ENCODE measurements at places on chromosomes 3 and 15.
A peak's percentile ranks its signal among the peaks of the same experiment; 100 is the strongest.

- no peak for DNase-seq
These were observed 697.1 kb downstream of the NLGN1 start for GRCh38 chr3:174094669-174095068.

GRCh38 chr3:2036076-2036475 is 62.6 kb upstream of the CNTN4 start:
- no peak for DNase-seq

- DNase-seq: no peak
These were observed 648.5 kb downstream of the NR2F2 start for GRCh38 chr15:96978937-96979473.

GRCh38 chr3:61414456-61414855 is 146.9 kb upstream of the PTPRG start:
- DNase-seq: no peak

DNA sequence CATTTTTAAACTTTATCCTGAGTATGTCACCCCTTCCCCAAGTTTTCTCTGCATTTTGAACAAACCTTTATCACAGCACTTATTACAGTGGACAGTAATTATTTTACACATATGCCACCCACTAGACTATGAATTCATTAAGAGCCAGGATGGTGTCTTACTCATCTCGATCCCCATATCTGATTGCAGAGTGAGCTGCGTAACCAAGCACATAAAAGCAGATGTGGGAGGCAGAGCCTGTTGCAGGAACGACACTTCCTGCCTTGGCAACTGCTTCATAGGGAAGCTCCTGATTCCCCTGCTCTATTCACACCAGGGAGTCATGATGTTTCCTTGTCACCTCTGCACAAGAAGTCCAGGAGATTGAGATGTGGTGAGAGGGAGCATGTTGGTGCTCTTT is 91.1 kb downstream of the MINAR1 start:
- no peak for DNase-seq

DNA sequence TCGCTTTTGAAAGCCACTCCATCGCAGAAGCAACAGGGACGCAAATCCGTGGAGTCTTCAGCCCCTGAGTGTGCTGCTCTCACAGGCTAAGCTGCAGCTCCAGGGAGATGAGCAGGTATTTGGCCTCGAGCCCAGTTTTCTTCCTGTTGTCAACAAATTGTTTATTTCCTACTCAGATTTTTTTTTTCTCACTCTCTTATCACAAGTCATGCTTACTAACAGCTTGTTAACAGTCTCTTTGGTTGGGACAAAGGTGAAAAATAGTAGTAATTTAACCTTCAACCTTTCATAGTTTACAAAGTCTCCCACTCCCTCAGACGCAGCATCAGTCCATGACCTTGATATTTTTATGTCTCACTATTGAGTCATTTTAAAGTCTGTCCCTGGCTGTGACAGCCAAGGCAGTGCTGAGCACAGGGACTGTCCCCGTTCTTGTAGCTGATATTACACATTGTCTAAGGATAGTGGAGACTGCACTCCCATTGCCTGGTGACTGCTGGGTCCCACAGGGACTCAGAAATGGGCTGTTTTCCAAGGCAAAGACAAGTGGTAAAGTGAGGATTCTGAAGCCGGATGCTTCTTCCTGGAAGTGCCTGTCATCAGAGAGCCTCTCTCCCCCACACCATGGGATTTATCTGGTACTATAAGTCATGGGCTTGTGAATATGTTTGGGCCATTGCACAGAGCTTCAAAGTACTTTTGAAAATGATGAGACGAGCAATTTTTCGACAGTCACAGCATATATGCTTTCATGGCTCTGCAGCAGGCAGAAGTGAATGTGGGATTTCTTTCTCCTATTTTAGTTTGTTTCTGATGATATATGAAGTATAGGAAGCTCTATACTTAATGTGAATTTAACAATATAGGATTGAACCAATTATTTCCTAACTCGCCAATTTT is 59.8 kb upstream of the UNC13C start:
- DNase-seq: peak; percentile 3

DNA sequence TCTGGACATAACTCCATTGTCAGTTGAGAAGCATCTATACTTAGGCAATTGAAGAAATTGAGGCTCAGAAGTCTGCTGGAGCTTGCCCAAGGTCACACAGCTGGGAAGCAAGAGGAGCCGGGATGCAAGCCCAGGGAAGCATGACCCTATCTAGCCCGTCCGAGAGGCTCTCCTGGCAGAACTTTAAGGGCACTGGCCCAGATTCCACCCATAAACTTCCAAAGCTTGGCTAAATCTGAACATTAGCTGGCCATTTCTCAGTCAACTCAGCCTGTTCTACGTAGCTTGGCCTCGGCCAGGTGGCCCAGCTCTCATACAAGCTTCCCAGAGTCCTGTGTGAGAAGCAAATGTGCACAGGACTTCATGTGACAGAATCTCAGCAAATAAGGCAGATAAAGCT is 75.8 kb downstream of the LRIG1 start:
- no peak for DNase-seq

DNA sequence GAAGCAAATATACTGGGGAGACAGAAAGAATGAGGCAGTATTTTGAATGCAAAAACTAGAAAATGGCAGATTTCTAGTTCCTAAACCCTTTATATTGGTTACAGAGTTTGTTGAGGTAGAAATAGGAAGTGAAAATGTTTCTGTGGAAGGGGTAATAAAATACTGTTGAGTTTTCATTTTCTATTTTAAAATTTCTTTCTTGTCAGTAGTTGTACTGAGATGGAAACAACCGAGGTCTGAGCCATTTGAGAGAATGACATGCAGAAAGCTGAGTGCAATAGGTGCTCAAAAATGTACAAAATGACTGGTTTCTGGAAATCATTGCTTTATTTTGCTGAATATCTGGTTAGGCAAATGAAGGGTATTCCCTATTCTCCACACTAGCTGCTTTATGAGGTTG is 361.4 kb downstream of the CHL1 start:
- no peak for DNase-seq

GRCh38 chr3:9157651-9158362 is 91.6 kb downstream of the SRGAP3 start:
- DNase-seq: peak; percentile 32

GRCh38 chr3:160090653-160091052 is 102.0 kb downstream of the IL12A start:
- DNase-seq: no peak

DNA sequence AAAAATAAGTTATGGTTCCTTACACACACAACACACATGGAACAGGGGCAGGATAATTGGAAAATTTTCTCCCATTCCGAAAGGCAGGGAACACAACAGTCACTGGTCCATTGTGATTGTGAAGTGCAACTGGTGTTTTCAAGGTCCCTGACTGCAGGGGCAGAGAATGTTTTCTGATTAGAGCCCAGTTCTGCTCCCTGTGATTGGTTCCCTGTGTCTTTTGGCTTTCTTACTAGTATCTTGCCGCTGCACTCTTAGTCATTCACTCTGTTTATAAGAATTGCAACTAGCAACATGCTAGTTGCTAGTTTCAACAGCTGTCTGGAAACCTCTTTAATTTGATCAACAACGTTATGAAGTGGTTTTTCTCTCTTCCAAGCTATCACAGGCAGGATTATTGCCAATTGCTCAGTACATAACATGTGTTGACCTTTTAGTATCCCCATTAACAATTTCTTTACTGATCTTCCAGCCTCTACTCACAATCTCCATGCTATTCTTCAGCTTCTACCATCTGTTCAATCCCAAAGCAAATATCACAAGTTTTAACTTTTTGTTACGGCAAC is 177.5 kb downstream of the EPHA6 start:
- no peak for DNase-seq

GRCh38 chr3:140128631-140129030 is 193.6 kb downstream of the CLSTN2 start:
- peak; percentile 67 for DNase-seq

GRCh38 chr15:90855139-90855538 is 13.2 kb upstream of the FURIN start:
- no peak for DNase-seq

DNA sequence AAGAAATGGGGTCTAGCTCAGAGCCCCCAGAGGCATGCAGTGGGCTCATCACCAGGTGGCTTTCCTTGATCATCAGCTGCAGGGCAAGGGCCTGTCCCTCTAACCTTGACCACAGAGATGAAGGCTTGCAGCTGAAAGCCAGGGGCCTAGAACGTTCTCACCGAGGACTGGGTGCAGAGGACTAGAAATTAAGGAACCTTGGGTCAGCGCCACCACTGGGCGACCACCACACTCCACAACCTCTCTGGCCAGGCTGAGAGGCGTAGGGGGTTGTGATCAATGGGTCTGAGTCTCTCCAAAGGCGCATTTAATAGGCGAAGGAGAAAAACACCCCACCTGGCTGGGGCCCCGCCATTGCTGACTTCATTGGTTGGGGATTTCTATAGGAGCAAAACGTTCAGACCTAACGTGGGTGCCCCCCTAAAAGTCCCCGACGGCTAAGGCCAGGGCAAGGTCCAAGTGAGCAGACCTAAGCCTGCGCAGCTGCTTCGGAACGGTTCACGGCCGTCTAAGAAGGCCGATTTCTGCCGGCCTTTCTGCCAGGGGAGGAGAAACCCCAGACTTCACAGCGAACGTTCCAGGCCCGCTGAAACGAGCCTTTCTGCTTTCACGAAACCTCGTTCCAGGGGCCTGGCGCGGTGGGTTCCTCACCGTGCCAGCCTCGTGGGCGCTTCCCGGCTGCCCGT is 915 bp downstream of the BCL2L10 start:
- DNase-seq: no peak

DNA sequence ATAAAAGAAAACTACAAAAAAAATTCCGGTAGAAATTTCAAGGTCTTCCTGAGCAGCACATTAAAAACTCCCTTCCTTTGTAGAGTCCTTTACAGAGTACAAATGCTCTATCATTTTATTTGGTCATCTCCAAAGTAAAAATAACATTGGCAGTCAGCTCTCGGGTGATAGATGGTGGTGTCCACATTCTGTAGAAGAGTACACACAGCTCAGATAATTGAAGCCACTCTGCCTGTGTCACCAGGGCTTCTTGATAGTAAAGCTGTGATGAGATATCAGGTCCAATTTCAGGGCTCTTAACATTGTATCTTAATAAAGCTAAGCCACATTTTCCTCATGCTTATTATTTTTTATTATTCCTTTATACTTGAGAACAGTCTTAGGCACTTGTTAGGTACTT is 371.6 kb downstream of the TAFA4 start:
- no peak for DNase-seq

- no peak for DNase-seq
These were observed 26.7 kb downstream of the SNTN start for GRCh38 chr3:63679186-63679585.

GRCh38 chr3:48428572-48429316 is 1.1 kb downstream of the PLXNB1 start:
- DNase-seq: peak; percentile 71

DNA sequence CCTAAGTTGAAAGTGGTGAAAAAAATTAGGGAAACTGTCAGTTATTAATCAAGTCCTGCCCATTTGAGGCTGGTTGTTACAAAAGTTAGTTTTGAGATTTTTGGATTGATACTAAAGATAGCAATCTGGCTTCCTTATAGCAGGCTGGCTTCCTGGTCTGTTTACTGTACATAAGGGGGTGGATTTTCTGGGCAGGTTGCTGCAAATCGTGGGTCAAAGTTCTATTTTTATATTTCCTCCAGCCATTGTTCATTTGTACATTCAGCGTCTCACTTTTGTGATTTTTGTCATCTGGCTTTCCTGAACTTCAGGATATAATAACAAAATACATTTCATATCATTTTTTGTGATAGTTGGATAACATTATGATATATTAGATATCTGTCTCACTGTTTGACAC is 49.5 kb downstream of the CLDN1 start:
- DNase-seq: no peak

GRCh38 chr3:183069086-183069485 is 30.2 kb downstream of the MCCC1 start:
- no peak for DNase-seq

- DNase-seq: no peak
These were observed 3.5 kb downstream of the ITGA11 start for GRCh38 chr15:68428431-68428940.

DNA sequence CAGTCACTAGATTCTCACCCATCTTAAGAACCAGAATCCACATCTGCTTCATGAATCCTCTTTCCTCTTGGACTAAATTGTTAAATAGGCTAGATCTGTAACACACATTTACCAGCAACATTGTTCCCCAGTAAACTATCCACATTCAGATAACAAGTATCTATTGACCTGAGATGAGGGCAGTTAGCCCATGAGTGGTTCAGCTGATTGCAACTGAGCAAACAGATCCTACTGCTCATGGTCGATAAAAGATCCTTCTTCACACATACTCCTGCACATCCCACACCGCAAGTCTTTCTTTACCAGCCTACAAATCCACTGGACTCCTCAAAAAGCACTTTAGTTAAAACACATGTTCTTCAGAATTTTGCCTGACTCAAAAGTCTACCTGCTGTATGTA is 59.2 kb downstream of the UACA start:
- DNase-seq: no peak

DNA sequence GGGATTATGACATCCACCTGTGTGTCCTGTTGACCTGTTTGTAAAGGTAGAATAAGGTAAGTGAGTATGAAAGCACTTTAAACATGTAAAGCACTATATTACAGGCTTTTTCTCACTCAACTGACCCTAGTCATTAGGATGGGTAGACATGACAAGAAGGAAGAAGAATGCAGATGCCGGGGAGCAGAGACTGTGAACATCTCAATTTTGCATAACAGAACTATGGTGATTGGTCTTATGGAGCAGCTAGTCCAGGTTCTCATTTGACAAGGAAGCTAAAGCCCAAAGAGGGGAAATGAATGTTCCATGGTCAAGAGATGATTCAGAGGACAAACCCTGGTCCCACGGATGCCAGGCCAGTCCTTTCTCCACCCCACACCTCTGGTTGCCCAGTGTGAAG is 200.1 kb upstream of the BCL6 start:
- DNase-seq: no peak

GRCh38 chr15:91165850-91166249 is 65.8 kb downstream of the SV2B start:
- no peak for DNase-seq

GRCh38 chr3:58336135-58336882 is 3.6 kb downstream of the PXK start:
- no peak for DNase-seq

DNA sequence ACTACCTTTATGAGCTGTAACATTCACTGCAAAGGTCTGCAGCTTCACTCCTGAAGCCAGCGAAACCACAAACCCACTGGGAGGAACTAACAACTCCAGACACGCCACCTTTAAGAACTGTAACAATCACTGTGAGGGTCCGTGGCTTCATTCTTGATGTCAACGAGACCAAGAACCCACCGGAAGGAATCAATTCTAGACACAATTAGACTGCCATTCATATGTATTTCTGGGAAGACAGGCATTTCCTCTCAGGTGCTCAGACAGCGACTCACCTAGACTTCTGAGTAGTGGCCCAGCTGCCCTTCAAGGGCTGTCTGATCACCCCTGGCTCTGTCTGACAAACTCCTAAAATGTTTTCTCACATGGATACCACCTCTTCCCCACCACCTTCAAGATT is 506.8 kb downstream of the PDCD6IP start:
- no peak for DNase-seq

Data from neural progenitor cell (in vitro differentiated cells).